Right ventricle myocardium superior (tissue), 1 donor: ENCODE measurements at places on chromosomes 4 and X. TPM values are rescaled to one million over a fixed set of nuclear protein-coding genes. Genes with fewer than 3 reads are reported as not detected.

GRCh38 chrX:103329991-103330390 lies at the start of gene TCEAL7:
Gene TCEAL7 (plus strand): TSS chrX:103330239. CDS start chrX:103331404, 1,165 bp downstream.
- DNase-seq, result peak; percentile 57

DNA sequence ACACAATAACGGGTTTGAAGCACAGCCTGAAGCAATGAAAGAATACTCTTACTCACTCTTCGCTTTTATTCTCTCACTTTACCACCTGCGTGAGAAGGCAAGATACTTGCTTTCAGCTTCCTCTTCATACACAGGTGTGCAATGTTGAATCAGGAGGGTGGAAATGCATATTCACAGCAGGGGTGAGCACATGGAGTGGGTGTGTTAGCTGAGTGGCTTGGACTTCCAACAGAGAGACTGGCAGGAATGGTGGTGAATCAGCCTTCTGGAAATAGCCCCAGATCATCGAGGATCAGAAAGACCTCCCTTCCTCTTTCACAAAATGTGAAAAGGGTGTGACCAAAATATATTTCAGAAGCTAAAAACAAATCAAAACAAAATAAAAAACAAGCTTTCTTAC lies 521.2 kb downstream of the STIM2 start:
- no peak for DNase-seq

DNA sequence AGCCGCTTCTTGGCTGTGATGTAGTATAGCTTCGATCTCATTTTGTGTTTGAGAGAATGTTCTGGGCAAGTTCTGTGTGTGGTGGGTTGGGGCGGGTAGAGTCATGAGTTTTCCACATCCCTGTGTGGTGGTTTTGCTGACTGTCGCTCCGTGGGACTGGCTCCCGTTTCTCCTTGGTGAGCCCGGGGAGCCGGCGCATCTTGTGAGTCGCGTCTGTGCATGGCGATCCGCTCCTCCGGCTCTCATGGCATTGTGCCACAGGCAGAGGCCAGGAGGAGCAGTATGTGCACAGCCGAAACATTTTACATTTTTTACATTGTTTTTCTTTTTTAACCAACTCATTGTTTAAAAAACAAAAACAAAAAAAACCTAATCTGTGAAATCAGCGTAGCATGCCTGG lies 27.7 kb upstream of the TBC1D14 start:
- no peak for DNase-seq

- no peak for DNase-seq
These were observed 152.0 kb upstream of the USP9X start for GRCh38 chrX:40933132-40933705.

GRCh38 chr4:53752124-53752523 lies 160.8 kb upstream of the LNX1 start:
- no peak for DNase-seq

GRCh38 chr4:128358231-128358912 lies 70.8 kb upstream of the PGRMC2 start:
- DNase-seq, result no peak

DNA sequence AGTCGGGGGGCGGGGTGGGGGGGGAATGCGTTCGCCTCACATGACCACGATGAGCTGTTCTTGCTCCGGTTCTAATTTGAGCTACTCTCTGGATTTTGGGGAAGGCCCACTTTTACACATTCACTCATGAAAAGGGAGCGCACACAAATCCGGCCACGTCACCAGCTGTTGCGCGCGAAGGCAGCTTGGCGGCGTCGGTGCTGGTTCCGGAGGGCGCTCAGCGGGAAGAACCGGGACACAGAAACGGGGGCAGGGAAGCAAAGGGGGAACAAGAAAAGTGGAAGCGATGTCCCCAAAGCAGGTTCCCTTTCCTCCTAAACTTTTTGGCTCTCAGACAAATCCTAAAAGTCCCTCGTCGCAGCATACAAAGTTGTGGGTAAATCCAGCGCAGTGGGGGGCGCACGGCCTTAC lies 605 bp downstream of the ANXA5 start:
- DNase-seq, result peak; percentile 89

DNA sequence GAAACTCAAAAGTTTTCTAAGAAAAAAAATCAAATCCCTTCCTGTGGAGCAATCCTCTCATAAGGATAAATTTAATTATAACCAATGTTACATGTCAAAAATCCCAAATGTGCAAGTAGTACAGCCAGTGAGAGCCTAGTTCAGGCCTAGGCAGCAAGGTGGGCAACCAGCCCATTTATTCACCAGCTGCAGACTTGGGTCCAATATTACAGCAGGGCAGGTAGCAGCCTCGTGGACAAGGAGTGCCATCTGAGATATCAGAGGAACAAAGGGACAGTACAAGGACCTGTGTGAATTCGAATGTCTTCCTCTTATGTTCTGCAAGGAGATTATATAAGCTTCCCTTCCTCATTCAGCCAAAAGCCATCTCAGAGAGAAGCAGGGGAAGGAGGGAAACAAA lies 6.6 kb downstream of the HELQ start:
- DNase-seq, result no peak

GRCh38 chrX:103513476-103514108 lies 5.7 kb downstream of the RAB40A start:
- DNase-seq, result no peak

DNA sequence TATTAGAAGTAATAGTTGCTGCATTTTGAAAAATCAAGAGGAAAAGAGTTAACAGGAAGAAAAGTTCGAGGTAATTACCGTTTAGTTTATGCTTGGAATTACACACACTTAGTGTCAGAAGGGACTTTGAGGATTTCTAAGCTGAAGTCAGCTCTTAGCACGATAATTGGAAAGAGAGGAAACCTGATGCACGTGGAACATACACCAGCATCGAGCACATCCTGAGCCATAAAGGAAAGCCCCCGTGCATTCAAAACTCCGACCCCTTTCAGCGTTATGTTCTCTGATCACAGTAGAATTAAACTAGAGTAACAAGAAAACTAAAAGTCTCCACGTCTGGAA lies 400 bp upstream of the PAQR3 start:
- DNase-seq, result no peak

GNRHR gene
- not detected for total RNA-seq

SOX3 gene
- not detected for total RNA-seq

GDPD2 gene
- total RNA-seq, result not detected

BMPR1B gene
- total RNA-seq, result 1.4 TPM

AVPR2 gene
- 4.1 TPM for total RNA-seq

ZMAT1 gene
- 3.8 TPM for total RNA-seq

GATA1 gene
- total RNA-seq, result 0.13 TPM

STOX2 gene
- 8.5 TPM for total RNA-seq

RHOXF1 gene
- total RNA-seq, result not detected

VCX3A gene
- total RNA-seq, result not detected
